ENCODE measurements at places on chromosomes 12 and 14. TPM values are rescaled to one million over a fixed set of nuclear protein-coding genes. Genes with fewer than 3 reads are reported as not detected.

CIPC gene
- 46.0 TPM for total RNA-seq

CLEC4C gene
- total RNA-seq = not detected

PAN2 gene
- 54.8 TPM for total RNA-seq

YAF2 gene
- total RNA-seq = 83.6 TPM

SYNDIG1L gene
- total RNA-seq = 1.3 TPM

IFI27 gene
- total RNA-seq = 8.8 TPM

LPAR5 gene
- 0.94 TPM for total RNA-seq

DEPDC4 gene
- 1.3 TPM for total RNA-seq

EML1 gene
- total RNA-seq = 200 TPM

APOF gene
- total RNA-seq = not detected

C1S gene
- 8.1 TPM for total RNA-seq

TPPP2 gene
- not detected for total RNA-seq

SPIC gene
- total RNA-seq = not detected

HNF1A gene
- total RNA-seq = not detected

ATL1 gene
- total RNA-seq = 85.1 TPM

LUM gene
- total RNA-seq = 4.4 TPM

OR4E2 gene
- total RNA-seq = not detected

PAPLN gene
- total RNA-seq = 0.63 TPM

WSB2 gene
- total RNA-seq = 275 TPM

AJUBA gene
- 4.7 TPM for total RNA-seq

CIROP gene
- total RNA-seq = not detected

SLCO1B1 gene
- total RNA-seq = not detected

KSR2 gene
- total RNA-seq = 2.5 TPM

FZD10 gene
- total RNA-seq = 0.31 TPM

EIF4B gene
- 763 TPM for total RNA-seq

KRT75 gene
- not detected for total RNA-seq

KRT78 gene
- total RNA-seq = not detected

CLEC4A gene
- total RNA-seq = 3.8 TPM

COQ10A gene
- 17.5 TPM for total RNA-seq

CPNE6 gene
- 27.2 TPM for total RNA-seq

BEGAIN gene
- total RNA-seq = 23.5 TPM

SYCP3 gene
- total RNA-seq = 1.3 TPM

TAS2R10 gene
- total RNA-seq = 15.0 TPM

SLC6A12 gene
- 7.8 TPM for total RNA-seq

Data from parietal lobe (tissue), 2 donors.